ENCODE measurements at places on chromosomes 3 and 15. TPM values are rescaled to one million over a fixed set of nuclear protein-coding genes. Genes with fewer than 3 reads are reported as not detected.

C3orf49 gene
- not detected for total RNA-seq

TUSC7 gene
- not detected for total RNA-seq

ACTC1 gene
- total RNA-seq: 0.08 TPM

GPX1 gene
- total RNA-seq: 519 TPM

HDC gene
- not detected for total RNA-seq

CCDC33 gene
- 0.60 TPM for total RNA-seq

CCDC80 gene
- 606 TPM for total RNA-seq

MBNL1 gene
- total RNA-seq: 149 TPM

STRC gene
- total RNA-seq: under 0.01 TPM

CTXN2 gene
- not detected for total RNA-seq

Data from smooth muscle cell of the coronary artery (primary cell).